ENCODE measurements at places on chromosomes 7 and 10.

GRCh38 chr10:119414081-119414611, 128.4 kb downstream of the RGS10 start:
- DNase-seq: no peak

DNA sequence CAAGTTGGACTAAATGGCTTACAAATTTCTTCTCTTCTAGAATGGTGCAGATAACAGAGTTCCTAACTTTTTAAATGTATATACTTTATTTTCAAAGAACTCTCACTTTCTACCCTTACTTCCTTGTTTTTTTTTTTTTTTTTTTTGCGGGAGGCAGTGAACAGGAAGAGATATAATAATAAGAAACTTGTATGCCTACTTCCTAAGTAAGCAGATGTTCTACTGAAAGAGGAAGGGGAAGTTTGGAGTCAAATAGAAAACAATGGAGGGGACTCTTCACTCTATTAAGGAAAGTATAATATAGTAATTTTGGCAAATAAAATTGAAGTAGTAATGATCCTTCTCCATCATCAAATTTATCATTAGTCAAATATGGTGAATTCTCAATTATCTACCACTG, 754.0 kb downstream of the KCNMA1 start:
- DNase-seq: no peak

GRCh38 chr10:88150339-88150738, 286.9 kb downstream of the PTEN start:
- no peak for DNase-seq

- no peak for DNase-seq
Measured at GRCh38 chr10:132413226-132414205, 16.5 kb downstream of the PWWP2B start.

DNA sequence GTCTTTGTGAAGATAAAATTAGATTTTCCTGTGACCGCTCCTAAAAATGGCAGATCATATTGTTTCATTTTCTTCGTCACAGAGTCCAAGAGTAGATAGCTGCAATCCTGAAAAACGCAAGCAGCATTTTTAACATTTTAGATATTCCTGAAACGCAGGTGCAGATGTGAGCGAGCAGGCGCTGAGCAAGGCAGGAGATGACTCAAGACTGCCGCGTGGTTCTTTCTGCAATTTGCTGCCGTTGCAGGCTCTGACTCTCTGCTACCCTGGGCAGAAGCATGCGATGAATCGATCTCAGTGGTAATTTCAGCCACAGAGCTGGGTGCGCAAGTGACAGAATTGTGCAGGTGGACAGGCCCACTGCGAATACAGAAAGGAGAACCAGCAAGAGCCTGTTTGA, 331.9 kb downstream of the ACTR3B start:
- DNase-seq: no peak

DNA sequence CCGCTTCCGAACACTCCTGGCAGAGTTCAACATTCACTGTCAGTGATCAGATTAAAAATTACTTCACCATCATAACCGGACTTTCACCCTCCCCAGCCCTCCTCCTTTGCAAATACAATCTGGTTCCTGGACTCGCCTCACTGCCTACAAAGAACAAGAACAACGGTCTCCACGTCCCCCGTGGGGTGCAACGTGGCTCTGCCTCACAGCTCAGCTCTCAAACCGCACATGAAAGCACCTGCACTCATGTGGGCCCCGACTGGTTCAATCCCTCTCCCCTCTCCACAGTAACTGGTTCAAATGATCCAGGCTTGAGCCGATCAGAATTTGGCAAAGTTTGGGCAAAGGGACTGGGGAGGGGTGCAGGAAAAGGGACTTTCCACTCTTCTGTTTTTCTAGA, 21.0 kb downstream of the ASB13 start:
- DNase-seq: no peak

GRCh38 chr10:75506930-75507329, 75.5 kb downstream of the LRMDA start:
- DNase-seq: no peak

Measured in activated naive CD4-positive, alpha-beta T cell treated with anti-CD3 and anti-CD28 coated beads, Interleukin-2, amount 50 U/mL, for 16 hours (primary cell).